PC-3 (cell line): ENCODE measurements at places on chromosomes 7 and 10. TPM values are rescaled to one million over a fixed set of nuclear protein-coding genes. Genes with fewer than 3 reads are reported as not detected.

Gene PPP1R3A
- not detected in 2 replicates for total RNA-seq

Gene UNCX
- total RNA-seq = not detected in 2 replicates

Gene EMX2
- total RNA-seq = not detected in 2 replicates

Gene SPDYE9
- not detected in 2 replicates for total RNA-seq

Gene METTL27
- total RNA-seq = 0.35 and 3.3 TPM in 2 replicates

Gene FZD8
- 275 and 375 TPM in 2 replicates for total RNA-seq

Gene MSMB
- total RNA-seq = not detected in 2 replicates
